ENCODE measurements at places on chromosomes 3 and 15.
A peak's percentile ranks its signal among the peaks of the same experiment; 100 is the strongest.

- DNase-seq = no peak
Measured at GRCh38 chr15:41336549-41336948, 3.9 kb downstream of the NUSAP1 start.

- DNase-seq = no peak
Measured at GRCh38 chr3:67245545-67245944, 247.4 kb downstream of the KBTBD8 start.

DNA sequence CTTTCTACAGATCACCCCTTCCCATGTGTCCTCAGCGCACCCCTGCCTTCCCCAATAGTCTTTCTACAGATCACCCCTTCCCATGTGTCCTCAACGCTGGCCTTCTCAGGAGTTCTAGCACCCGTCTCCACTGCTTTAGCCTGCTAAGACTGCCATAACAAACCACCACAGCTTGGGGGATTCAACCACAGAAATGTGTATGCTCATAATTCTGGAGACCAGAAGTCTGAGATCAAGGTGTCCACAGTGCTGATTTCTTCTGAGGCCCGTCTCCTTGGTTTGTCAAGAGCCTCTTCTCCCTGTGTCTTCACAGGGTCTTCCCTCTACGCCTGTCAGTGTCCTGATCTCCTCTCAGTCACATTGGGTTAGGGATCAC, 68.1 kb upstream of the CGNL1 start:
- DNase-seq = no peak

GRCh38 chr3:195201295-195201694, 69.7 kb downstream of the XXYLT1 start:
- DNase-seq = no peak

GRCh38 chr15:70512772-70513362, 250.5 kb downstream of the UACA start:
- peak; percentile 41 for DNase-seq

- DNase-seq = no peak
Measured at GRCh38 chr3:127184870-127185216, 8.1 kb upstream of the PRR23E start.

DNA sequence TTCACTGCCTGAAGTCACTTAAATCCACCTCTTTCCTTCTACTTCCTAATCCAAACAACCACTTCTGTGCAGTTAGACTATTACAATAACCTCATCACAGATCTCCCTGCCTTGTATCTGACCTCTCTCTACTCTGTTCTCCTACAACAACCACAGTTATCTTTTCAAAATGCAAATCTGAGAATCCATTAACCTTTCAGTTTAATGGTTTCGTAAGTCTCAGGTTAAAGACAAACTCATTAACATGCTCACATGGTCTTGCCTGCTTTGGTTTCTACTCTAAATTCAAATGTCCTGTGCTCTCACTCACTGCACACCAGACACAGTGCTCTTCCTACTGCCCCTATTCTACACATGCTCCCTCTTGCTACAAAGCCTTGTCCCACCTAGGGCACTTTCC, 406.5 kb upstream of the THBS1 start:
- DNase-seq = no peak

GRCh38 chr3:128081226-128081625, 29.0 kb downstream of the SEC61A1 start:
- no peak for DNase-seq

DNA sequence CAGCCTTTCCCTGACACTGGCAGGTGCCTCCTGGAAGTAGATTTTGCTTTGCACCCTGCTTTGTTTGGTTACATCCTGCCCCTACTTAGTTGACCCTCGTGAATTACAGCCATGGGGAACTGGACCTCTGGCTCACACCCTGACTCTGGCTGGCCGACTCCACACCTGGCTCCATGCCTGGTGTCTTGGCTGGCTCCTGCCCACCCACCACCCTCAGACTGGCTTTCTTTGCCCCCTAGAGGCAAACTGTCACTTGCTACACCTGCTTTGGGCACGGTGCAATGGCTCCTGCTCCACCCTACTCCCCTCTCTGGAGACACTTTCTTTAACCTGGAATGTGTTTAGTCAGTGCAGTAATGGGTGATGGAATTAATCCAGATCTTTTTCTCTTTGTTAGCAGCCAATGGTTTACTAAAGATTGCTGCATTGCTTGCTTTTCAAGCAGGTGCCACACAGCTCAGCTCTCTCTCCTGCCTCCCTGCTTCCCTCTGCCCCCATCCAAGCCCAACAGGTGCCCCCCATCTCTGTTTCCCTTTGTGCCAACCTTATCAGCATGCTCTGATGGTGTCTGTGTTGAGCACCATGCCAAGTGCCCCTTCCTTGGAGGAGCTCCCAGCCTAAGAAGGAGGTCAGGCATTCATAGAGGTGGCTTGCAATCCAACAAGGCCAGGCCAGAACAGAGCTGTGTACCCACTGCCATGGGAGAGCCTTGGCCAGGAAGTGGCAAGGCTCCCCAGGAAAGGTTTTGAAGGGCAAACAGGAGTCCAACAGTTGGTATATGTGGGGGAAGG, 38.4 kb downstream of the RASGRF1 start:
- no peak for DNase-seq

DNA sequence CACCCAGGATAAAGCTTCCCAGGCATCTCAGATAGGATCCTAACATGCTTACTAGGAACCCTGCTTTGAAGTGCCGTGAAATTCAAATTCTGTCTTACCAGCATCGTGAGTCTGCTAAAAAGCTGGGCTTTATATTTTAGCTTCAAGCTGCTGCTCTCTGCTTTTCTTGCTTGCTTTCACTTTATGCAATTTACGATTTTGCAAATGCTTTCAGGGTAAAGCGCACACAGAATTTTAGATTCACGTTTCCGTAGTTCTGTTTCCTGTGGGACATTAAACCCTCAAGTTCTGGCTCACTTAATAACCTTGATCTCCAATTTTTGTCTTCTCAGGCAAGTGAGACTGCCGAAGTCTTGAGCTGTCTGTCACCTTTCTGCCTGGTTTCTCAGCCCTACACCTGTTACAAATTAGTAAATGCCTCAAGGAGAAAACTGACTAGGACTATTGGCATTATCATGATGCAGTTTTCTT, 170.5 kb upstream of the TGFBR2 start:
- no peak for DNase-seq

DNA sequence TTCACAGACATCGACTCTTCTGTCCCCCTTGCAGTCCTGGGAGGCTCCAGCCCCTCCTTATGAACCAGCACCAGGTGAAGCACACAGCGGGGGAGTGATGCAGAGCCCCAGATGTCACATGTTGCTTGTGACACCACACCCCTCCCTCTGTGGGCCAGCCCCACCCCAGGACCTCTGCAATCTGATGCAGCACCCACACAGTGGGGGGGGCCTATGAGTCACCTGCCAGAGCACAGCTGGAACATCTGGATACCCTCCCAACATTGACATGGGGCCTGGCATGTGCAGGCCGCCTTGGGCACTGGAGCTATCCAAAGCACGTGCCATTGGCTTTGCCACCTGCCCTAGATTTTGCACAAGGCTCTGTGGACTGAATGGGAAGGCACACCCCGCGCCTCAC, 70.5 kb downstream of the FEM1B start:
- DNase-seq = no peak

GRCh38 chr3:23807424-23808015, 1.8 kb downstream of the UBE2E1 start:
- no peak for DNase-seq

DNA sequence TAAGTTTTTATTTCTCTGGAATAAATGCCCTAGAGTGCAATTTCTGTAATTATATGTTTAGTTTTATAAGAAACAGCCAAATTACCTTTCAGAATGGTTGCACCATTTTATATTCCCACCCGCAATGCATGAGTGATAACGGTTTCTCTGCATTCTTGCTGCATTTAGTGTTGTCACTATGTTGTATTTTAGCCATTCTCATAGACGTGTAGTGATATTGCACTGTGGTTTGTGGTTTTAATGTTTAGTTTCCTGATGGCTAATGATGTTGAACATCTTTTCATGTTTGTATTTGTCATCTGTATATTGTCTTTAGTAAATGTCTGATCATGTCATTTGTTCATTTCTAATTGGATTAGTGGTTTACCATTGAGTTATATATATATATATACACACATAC, 73.0 kb upstream of the GOLIM4 start:
- DNase-seq = no peak

- no peak for DNase-seq
Measured at GRCh38 chr15:78880813-78881212, 8.1 kb downstream of the MORF4L1 start.

DNA sequence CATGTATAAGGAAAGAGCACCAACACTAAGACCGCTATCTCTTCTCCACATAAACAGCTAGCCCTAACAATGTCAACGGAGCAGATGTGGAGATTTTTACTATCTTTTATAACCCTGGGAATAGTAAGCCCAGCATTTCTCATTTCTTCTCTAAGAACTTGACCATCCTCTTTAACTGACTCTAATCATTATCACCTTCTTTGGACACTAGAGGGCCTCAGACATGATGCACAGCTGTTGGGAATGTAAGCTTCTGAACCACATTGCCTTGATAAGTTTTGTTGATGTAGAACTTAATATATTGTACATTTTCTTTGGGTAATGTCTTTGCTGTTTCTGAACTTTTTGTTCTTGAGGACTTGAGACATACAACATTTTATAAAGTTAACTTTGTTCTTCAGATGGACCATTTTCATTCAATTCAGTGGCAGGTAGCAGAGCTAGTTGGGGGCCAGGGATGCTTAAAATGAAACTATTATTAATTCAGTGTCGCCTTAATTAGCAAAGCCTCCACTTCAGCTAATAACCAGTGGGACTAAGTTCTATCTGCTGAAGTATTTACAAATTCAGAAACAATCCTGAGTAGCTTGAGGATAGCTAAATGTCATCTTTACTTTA, 9.6 kb upstream of the TAGLN3 start:
- DNase-seq = no peak

DNA sequence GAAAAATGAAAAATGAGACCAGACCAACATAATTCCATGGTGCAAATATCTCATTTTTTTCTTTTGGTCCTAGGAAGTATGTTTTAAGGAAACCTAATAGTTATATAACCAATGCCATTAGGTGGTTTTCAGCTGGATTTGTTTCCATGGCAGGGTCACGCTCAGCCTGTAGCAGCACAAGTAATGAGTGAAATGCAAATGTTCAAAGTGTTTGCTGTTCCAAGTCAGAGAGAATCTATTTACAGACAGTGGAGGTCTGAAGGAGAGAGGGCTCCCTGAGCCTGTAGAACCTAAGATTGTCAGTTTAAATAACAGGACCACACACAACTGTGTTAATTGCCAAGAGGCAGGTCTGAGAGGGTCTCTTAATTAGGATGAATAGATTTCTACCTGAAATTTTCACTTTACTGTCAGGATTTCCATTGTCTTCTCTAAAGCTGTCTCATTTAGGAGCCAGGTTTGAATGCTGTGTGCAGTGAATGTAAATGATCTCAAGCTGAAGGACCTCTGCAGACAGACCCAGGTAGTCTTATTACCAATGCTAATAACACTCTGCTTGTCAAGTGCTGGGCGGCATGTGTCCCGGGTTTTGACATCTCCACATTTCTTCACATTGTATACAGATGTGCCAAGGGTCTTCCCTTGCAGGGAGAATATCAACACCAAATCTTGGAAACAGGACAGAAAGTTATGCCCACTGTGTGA, 317.3 kb upstream of the NECTIN3 start:
- no peak for DNase-seq

GRCh38 chr3:59317386-59317785, 267.6 kb upstream of the CFAP20DC start:
- DNase-seq = no peak

- no peak for DNase-seq
Measured at GRCh38 chr15:101004500-101004899, 85.3 kb downstream of the LRRK1 start.

DNA sequence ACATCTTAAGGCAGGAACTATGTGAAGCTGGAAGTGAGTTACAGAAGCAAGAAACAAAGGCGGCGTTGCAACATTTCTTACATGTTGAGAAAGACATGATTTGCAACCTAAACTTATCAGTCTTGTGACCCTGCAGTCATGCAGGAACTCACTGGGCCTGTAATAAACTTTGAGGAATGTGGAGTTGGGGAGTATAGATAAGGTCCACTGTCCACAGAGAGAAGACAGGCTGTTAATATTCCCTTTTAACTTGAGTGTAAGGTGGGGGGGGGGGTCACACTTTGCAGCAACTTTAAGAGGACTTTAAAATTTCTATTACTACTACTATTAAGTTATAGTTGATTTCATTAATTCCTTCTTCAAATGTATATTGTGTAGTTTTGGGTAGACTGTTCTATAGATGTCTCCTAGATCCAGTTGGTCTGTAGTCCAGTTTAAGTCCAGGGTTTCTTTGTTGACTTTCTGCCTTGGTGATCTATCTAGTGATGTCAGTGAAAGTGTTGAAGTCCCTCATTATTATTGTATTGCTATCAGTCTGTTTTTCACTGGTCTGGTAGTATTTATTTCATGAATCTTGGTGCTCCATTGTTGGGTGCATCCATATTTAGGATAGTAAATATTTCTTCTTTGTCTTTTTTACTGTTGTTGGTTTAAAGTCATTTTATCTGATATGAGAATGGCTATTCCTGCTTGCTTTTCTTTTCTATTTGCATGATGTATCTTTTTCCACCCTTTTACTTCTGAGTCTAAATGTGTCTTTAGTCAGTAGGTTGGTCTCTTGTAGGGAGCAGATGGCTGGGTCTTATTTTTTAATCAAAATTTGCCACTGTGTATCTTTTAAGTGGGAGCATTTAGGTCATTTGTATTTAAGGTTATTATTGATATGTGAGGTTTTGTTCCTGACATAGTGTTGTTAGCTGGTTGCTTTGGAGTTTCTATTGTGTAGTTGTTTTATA, 15.6 kb upstream of the FAM98B start:
- DNase-seq = no peak

- DNase-seq = no peak
Measured at GRCh38 chr3:177337541-177338331, 140.5 kb upstream of the TBL1XR1 start.

Data from activated T-helper 1 cell treated with Interleukin-2 at 50 U/mL for 16 hours (primary cell).